ENCODE measurements at places on chromosomes 4 and X. TPM values are rescaled to one million over a fixed set of nuclear protein-coding genes. Genes with fewer than 3 reads are reported as not detected.
A peak's percentile ranks its signal among the peaks of the same experiment; 100 is the strongest.

The NALF2 gene
- total RNA-seq: 0.26 TPM

The CLCN4 gene
- total RNA-seq: 0.38 TPM

The EDA gene
- total RNA-seq: 1.3 TPM

The UGT2B7 gene
- not detected for total RNA-seq

The ATP6AP2 gene
- total RNA-seq: 52.8 TPM

DNA sequence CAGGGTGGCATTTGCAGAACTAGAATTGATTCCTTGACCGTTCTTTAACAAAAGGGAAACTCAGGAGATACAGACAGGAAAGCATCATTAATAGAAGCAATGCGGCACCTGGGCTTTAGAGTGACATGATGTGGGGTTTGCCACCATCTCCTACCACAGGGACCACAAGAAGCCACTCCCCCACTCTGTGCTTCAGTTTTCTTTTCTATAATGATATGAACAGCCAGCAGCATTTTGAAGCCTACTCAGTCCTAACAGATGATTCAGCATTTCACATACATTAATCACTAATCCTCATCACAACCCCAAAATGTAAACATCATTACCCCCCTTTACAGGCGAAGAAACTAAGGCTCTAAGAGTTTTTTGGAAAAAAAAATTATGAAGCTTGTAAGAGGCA lies 22.9 kb downstream of the CCDC149 start:
- no peaks in the 10 kb centered on the region for H3K4me1 ChIP-seq
- peaks cover 4% of the 10 kb centered on the region for H3K27me3 ChIP-seq
- H3K27ac ChIP-seq: no peak overlapping the region
- no peak overlapping the region for H3K4me3 ChIP-seq
- no peak for DNase-seq

GRCh38 chrX:22126327-22126726 lies 94.2 kb downstream of the PHEX start:
- no peak overlapping the region for H3K27ac ChIP-seq
- no peak overlapping the region for H3K4me3 ChIP-seq
- H3K27me3 ChIP-seq: no peaks in the 10 kb centered on the region
- no peak for DNase-seq
- H3K36me3 ChIP-seq: peaks cover 5% of the 10 kb centered on the region

GRCh38 chrX:154750301-154751202 lies at the start of gene GAB3:
Gene GAB3 (minus strand): TSS chrX:154751077. CDS start chrX:154751025, 52 bp downstream.
- peaks cover 7% of the 10 kb centered on the region for H3K4me1 ChIP-seq
- H3K27ac ChIP-seq: peak within 1 kb of the TSS; percentile 42
- no peaks in the 10 kb centered on the region for H3K36me3 ChIP-seq
- peak within 1 kb of the TSS; percentile 75 for H3K4me3 ChIP-seq
- H3K27me3 ChIP-seq: no peaks in the 10 kb centered on the region
- DNase-seq: peak; percentile 57

DNA sequence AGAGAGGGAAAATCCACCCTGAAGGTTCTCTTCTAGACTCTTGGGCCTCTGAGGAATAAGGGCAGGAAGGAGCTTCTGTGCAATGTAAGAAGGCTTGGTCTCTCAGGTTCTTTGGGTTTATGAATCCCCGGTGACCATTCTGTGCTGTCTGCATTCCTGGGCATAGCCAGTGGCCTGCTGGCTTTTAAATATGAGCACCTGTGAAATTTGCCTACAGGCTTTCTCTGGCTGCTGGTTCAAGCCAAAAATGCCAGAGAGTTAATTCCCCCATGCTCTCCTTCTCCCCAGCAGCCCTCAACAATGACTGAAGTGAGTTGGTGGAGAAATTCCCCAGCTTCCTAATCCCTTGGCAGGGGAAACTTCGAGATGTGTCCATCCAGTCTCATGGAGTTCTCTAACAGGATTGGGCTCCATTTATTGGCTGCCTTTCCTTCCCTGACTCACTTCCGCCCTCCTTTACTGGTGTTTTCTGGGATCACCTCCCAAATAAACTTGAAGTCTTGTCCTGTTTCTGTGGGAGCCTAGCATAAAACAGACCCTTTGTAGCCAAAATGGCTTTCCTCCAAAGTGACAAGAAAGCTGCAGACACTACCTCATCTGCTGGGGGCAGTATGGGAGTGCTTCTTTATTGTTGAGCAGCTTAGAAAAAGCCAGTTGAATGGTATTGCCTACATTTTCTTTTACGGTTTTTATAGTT lies 179.4 kb upstream of the CASK start:
- no peaks in the 10 kb centered on the region for H3K27me3 ChIP-seq
- H3K27ac ChIP-seq: no peak overlapping the region
- no peak for DNase-seq
- no peak overlapping the region for H3K4me3 ChIP-seq

DNA sequence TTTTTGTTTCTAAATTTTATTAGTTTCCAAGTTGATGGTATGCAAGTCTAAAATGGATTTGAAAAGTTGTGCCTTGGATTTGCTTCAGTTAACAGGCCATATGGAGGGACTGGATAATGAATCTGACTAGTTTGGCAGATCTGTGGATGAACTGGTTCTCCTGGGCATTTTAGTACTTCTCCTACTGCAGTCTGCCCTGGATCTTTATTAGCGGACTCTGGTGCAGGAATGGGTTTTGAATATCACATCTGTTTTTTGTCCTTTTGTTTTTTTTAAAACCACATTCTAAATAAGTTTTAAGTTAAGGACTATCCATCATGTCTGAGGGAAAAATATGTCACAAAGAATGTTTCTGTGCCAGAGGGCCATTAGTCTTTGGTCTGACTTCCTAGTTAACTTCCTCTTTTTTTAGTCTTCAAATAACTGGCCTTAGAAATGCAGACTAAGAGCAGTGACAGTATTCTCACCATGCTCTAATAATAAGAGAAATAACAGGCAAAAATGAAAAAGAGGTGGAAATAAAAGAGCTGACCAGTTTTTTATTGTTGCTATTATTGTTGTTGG lies 13.9 kb upstream of the DCK start:
- H3K4me3 ChIP-seq: no peak overlapping the region
- no peaks in the 10 kb centered on the region for H3K36me3 ChIP-seq

- H3K27ac ChIP-seq: no peak overlapping the region
- no peak for DNase-seq
- no peaks in the 10 kb centered on the region for H3K4me1 ChIP-seq
- no peak overlapping the region for H3K4me3 ChIP-seq
- no peaks in the 10 kb centered on the region for H3K36me3 ChIP-seq
- peaks cover 4% of the 10 kb centered on the region for H3K27me3 ChIP-seq
These were observed 97.1 kb downstream of the LDB2 start for GRCh38 chr4:16801356-16801755.

- peaks cover 19% of the 10 kb centered on the region for H3K4me1 ChIP-seq
- no peak for DNase-seq
- no peaks in the 10 kb centered on the region for H3K27me3 ChIP-seq
- H3K27ac ChIP-seq: peak overlapping the region; percentile 21
- peaks cover 25% of the 10 kb centered on the region for H3K36me3 ChIP-seq
These were observed 243.8 kb downstream of the PPP3CA start for GRCh38 chr4:101103381-101104142.

DNA sequence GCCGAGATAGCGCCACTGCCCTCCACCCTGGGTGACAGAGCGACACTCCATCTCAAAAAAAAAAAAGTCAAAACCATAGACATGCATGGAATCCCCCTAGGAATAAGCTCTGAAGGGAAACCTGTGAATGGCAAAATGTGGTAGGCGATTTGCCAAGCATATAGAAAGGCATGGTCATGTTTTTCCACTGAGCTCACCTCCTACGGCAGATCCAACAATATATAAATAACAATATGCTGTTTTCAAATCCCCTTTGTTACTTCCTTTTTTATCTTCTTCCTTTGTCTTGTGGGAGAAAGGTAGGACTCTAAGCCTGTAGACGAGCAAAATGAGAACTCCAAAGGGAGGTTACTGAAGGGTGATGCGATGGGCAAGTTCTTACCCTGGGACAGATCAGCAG lies 219.0 kb downstream of the PALLD start:
- H3K4me3 ChIP-seq: no peak overlapping the region
- H3K4me1 ChIP-seq: peaks cover 10% of the 10 kb centered on the region
- H3K27me3 ChIP-seq: peaks cover 3% of the 10 kb centered on the region
- DNase-seq: no peak
- no peaks in the 10 kb centered on the region for H3K36me3 ChIP-seq
